ENCODE measurements at places on chromosomes 12 and 14.
A peak's percentile ranks its signal among the peaks of the same experiment; 100 is the strongest.

DNA sequence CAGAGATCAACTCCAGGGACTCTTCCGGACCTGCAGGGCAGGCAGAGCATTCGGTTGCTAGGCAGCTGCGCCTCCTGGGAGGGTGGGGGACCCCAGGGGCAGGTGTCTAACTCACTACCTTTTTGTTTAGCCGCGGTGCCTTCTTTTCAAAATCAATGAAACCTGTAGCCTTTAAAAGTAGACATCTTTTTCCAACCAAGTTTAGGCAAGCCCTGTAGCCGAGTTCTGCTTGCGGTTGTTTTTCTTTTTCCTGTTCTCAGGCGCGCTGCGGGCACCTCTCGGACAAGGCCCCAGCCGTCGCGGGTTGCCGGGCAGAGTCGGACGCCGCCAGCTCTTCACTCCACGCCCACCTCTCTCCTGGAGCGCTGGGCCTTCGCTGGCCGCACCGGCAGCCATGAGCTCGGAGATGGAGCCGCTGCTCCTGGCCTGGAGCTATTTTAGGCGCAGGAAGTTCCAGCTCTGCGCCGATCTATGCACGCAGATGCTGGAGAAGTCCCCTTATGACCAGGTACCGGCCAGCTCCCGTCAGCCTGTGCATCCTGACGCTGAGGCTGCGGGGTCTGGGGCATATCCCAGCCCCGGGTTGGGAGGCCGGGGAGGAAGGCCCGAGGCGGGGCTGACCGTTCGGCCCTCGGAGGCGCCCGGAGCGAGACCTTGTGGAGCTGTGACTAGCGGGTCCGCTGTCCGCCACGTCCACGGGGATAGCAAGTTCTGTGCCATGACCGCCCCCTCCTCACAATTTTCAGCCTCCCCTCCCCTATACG lies at the start of gene TTC8:
TTC8 (plus strand) TSS at position 338 of the 764 bp plus-strand sequence; CDS start at position 395, 57 bp downstream.
- peak; percentile 97 for DNase-seq

DNA sequence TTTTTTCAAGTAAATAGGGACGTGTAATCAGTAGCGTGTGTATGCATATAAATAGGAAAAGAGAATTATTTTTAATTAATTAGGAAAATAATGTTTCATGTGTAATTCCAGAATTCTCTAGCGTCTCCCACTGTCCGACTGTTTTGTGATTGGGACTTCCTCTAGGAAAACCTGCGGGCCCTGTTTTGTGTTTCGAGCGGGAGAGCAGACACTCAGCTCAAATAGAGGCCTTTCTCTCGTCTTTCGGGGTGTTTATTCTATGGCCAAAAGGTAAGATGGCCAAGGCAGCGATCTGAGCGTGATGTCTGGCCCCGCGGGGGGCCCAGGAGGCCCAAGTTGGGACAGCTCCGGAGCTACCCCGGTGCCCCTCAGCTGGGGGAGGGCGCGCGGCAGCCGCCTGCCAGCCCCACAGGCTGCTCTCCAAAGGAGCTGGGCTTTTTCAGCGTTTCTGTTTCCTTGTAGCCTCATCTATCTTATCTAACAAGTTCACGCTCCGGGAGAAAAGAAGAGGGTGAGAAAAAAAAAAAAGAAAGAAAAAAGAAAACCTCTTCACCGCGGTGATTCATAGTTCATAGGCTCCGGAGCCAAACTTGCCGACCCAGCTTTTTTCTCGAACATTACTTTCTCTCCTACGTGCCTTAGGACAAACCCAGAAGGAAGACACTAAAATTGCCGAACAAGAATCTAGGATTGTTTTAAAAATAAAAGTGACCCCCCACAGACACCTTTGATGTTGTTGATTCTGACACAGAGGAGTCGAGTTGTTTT lies 7.5 kb upstream of the FOXG1 start:
- DNase-seq = peak; percentile 60

GRCh38 chr14:105930572-105930971 lies 404.2 kb downstream of the TMEM121 start:
- DNase-seq = no peak

GRCh38 chr12:28776913-28777422 lies 372.1 kb upstream of the FAR2 start:
- no peak for DNase-seq

- no peak for DNase-seq
Observed at GRCh38 chr14:99991331-99991730, 73.9 kb upstream of the EVL start.

DNA sequence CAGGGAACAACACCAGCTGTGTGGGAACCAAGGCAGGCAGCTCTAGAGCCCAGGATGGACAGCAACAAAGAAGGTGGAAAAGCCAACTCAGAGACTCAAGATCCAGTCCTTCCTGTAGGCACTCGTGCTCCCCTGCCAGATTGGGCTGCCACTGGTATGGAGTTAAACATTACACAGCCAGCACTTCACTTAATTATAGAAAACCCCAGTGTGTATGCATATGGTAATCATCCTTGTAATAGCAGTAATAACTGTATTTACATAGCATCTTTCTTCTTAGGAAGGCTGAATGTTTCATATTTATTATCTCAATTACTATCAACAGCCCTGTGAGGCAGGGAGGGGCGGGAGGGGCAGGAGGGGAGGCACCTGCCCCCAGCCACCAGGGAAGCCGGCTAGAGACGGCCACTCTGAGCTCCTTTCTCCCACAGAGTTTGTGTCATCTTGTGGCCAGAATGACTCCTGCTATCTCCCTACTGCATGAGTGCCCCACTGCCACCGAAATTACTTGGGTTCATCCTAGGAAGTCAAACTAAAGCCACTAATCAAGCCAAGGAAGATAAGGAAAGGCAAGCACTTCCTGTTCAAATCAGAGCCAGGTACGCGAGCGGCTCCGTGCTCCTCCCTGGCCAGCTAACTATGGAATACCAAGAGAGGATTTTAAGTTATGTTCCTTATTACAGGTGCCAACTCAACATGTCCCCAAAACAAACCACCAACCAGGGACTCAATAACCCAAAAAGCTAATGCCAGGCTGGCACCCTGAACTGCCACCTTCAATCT lies 15.7 kb upstream of the RAB35 start:
- DNase-seq = no peak

DNA sequence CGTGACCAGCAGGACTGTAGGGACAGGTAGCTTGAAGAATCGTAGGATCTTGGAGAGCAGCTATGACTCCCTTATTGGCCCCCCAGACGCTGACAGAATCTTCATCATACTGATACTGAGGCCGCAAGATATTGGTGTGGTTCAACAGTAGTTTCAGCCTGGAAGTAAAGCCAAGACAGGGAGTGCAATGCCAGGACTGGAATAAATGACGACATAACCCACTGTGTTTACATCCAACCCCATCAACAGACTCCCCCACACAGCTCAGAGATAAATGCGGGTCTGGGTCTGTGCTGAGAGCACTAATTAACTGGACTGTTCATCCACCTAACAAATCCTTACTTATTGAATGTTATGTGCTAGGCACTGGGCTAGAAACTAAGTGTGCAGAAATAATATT lies 16.6 kb downstream of the NOXRED1 start:
- DNase-seq = no peak

DNA sequence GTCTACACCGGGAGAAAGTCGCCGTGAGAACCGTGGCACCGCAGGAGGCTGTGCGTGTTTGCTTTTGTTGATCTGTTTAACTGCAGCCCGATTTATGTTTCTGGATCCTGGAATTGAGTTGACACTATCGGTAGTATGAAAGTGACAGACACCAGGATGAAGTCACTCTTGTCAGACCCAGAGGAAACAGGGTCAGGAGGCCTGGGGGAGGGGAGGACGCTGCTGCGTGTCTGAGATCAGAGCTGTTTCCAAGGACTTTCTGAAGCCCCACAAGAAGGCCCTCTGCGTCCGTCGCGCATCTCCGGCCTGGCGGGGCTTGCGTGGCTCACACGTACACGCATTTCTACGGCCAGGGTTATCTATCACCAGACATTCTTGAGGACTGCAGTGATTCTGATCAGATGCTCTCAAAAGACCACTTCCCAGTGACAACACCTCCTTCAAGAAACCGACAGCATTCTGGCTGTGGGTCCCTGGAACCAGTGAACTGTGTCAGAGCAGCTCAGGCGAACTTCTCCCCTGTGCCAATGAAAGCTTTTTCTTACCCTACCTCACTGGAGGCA lies 263.4 kb downstream of the ADGRD1 start:
- DNase-seq = peak; percentile 59

GRCh38 chr12:50598321-50598862 lies 93.6 kb downstream of the DIP2B start:
- DNase-seq = no peak

DNA sequence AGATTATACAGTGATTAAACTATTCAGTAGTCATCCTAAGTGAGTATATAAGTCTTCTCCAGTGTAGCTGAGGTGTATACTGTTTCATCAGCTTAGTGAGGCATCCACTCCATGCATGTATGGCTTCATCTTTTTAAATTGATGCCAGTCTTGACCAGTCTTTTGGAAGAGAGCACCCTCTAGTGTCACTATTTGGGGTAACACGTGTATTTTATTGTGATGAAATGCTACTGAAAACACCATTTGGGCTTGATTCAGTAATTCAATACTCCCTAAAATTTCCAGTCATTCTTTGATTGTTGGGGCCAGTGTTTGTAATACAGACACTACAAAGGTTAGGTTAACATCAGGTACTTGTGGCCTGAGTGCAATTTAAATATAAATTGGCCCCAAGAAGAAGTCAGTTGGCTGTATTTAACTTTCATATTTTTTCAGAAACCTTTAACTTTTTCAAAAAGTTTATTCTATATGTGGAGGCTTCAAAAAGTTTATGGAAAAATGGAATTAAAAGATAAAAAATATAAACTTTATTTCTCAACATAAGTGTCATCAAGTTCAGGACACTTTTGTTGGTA lies 35.3 kb downstream of the MIPOL1 start:
- DNase-seq = no peak

DNA sequence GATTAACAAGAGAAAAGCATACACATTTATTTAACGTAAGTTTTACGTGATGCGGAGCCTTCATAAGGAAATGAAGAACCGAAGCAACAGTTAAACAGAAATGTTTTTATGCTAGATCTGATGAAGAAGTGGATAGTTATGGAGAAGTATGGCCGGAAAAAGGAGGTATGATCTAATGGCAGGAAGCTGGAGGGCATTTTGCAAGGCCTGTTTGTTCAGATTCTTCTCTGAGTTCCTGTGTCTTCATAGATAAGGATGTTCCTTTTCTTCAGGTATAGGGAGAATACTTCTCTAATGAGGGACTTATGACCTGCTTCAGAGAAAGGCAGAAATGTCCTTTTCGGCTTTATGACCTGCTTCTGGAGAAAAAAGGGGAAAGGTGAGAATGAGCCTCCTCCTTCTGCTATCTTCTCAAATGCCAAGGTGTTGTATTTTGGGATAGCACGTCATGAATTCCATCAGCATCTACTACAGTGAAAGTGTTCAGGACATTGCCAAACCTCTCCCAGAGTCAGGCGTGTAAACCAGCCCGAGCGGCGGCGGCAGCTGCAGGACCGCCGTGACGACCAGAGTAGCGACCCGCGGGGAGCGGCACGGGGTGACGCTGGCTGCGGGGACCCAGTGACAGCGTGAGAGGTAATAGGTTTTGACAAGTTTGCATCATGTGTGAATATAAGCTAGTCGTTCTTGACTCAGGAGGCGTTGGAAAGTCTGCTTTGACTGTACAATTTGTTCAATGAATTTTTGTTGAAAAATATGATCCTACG lies 33.7 kb upstream of the SGPP1 start:
- peak; percentile 18 for DNase-seq

DNA sequence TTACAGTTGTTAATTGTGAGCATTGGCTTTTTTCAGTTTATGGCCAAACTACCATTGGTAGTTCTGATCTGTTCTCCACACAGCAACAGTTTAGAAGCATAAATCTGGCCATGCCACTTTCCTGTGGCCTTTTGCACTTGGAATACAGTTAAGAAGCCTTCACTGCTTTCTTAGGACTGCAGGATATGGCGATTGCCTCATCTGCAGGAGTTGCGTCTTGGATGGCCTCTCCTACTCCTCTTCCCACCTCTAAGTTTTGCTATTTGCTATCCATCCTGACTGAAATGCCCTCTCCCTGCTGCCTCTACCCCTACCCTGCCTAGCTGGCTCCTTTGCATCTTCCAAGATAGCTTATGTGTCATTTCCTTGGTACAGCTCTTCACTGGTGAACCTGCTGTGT lies 12.8 kb upstream of the BMAL2 start:
- DNase-seq = no peak

GRCh38 chr14:45199230-45199629 lies 53.8 kb downstream of the MIS18BP1 start:
- no peak for DNase-seq

DNA sequence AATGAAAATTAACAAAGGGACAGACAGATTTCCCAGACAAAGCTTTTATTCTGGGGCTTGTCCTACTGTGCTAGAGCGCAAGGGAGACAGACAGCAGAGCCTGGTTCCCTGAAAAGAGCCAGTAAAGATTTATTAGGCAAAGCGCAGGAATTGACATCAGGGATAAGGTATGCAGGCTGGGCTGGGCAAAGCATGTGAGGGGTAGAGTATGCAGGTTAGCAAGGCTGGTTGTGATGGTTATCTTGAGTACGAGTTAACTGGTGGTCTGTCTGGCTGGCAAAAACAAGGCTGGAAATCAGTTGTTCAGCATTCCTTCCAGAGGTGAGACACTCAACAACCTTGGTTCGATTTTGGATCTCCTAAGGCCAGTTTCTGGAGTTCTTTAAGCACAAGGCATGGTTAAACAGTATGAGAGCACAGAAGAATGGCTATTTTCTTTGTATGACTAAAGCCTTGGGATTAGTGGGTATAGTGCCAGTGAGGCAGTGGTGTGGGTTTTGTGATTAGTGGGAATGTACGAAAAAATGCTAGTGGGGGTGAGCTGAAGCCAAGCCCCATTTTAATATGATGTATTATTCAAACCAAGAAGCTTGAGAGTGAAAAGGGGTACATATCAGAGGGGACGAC lies 30.9 kb downstream of the BTBD7 start:
- peak; percentile 90 for DNase-seq

All from ELF-1 (cell line).